ENCODE measurements at places on chromosomes 1 and 21. TPM values are rescaled to one million over a fixed set of nuclear protein-coding genes. Genes with fewer than 3 reads are reported as not detected.

- peak; percentile 82 for DNase-seq
Measured at GRCh38 chr1:168408884-168409283, 128.2 kb downstream of the TBX19 start.

DNA sequence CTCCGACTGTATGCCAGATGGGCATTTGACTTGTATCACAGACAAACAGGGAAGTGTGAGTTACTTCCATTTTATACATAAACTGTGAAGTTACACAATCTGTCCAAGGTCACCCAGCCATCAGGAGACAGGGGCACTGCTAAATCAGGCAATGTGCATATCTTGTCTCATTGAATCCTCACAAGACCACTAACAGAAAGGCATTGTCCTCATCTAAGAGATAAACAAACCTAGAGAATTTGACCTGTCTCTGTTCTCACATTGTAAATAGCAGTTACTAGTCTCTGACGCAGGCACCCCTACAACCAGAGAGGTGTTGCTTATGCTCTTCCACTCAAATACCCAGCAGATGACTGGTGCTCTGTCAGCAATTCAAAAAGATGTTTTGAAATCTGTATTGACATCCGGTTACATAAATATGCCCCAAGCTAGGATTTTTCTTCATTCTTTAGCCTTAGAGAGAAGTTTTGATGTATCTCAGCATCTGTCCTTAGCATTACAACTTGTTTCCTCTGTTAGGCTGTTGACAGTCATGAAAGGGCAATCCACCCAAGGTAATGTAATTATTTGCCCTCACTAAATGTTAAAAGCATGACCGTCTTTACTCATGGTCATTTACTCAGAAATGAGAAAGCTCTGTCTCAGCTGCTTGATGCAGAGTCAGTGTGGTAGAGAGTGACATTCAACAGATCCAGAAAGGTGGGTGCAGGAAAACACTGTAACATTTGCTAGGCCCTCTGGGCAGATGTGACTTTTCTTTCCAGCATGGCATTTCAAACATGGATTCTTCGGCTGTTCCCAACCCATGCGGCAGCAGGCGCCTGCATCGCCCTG, 51.9 kb upstream of the ZNF326 start:
- DNase-seq: no peak

GRCh38 chr1:3245344-3245743, 176.3 kb downstream of the PRDM16 start:
- no peak for DNase-seq

The LYPD8 gene
- not detected for total RNA-seq

The GPR37L1 gene
- total RNA-seq: not detected

The FMO5 gene
- 0.14 TPM for total RNA-seq

The TNFRSF18 gene
- 31.0 TPM for total RNA-seq

Measured in activated naive CD4-positive, alpha-beta T cell treated with anti-CD3 and anti-CD28 coated beads for 36 hours (primary cell).